ENCODE measurements at places on chromosomes 16 and 17.
A peak's percentile ranks its signal among the peaks of the same experiment; 100 is the strongest.

DNA sequence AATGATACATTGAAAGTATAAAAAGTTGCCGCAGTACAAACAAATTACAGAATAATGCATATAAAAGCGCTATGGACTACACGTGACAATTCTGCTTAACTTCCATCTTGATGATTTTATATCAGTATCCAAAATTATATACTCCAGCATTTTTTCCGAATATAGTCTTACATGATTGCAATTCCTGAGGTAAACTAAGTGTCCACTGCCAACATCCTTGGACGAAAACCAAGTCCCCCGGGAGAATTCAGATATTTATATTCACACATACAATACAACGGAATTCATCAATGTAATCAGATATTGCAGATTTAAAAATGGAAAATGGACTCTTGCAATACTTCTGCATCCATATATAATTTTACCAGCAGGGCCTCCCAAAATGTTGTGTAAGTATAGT, 8.9 kb upstream of the MYH11 start:
- DNase-seq = no peak

DNA sequence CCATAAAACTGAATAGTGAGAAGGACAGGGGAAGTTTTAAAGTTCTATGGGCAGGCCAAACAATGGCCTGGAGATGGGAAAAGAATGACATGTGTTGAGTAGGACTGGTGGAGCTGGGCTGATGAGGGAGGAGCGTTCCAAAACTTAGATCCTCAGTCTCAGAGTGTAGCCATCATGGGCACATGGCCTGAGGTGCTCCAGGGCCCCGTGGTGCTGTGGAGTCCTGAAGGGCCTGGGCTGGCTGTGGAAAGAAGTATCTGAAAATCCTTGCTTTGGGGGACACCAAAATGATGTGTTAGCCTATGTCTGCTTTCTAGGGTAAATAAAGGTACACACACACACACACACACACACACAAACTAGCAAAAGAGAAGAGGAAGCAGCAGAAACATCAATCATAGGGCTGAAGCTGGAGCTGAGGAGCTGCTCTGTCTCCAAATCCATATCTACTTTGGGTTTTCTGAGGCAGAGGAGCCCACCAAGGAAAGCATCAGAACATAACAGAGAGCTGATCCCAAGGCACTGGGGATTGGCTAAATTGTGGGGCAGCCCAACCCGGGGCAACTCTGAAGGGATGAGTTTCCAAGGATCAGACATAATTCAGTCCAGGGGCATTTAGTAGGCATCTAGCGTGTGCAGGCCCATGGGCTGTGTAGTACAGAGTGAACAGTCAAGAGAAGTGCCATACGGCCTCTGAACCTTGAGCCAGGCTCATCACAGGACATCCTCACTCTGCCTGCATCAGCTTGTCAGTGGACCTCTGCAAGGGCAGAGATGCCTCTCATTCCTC, 85.2 kb downstream of the C16orf78 start:
- no peak for DNase-seq

GRCh38 chr16:31033709-31034492, 543 bp downstream of the STX4 start:
- peak; percentile 84 for DNase-seq

DNA sequence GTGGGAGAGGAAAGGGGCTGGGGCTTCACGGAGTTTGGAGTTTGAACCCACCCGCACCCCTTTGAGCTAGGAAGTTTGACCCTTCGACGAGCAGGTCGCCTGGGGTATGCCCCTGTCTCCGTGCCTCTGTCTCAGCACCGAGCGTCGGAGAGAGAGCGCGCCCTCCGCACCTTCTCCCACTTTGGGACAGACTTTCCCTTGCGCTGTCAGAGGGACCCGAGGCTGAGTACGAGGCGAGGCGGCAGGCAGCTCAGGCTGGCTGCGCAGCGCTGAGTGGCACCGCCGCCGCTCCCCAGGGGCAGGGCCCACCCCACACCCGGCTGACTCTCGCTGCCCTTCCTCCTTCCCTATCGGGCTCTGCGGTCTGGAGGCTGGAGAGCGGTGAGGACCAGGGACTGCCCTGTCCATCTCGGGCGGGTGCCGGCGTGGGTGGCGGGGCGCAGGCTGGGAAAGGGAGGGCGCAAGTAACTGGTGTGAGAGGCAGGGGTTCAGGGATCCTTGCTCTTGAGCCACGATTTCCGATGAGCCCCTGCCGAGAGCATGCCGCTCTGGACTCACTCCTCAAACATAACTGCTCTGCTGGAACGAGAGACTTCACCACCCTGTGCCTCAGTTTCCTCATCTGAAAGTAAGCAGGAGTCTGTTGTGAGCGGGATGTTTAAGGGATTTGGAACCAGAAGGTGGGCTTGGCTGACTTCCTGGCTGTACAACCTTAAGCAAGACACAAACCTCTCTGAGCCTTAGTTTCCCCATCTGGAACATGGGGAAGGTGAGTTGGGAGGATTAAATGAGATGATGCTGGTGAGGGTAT, 981 bp downstream of the BEAN1 start:
- DNase-seq = peak; percentile 38

GRCh38 chr17:47305302-47305923, 18.3 kb upstream of the EFCAB13 start:
- no peak for DNase-seq

GRCh38 chr17:39461113-39461925, at the start of gene CDK12:
Gene CDK12, plus strand, starts transcription at chr17:39461486. Its CDS starts 586 bp downstream, at chr17:39462072.
- DNase-seq = peak; percentile 99

- DNase-seq = no peak
Observed at GRCh38 chr16:10868596-10869469, 8.2 kb upstream of the CIITA start.

- peak; percentile 62 for DNase-seq
Observed at GRCh38 chr17:56978441-56979090, 635 bp downstream of the SCPEP1 start.

- no peak for DNase-seq
Observed at GRCh38 chr17:46869296-46869695, 17.9 kb downstream of the WNT9B start.

DNA sequence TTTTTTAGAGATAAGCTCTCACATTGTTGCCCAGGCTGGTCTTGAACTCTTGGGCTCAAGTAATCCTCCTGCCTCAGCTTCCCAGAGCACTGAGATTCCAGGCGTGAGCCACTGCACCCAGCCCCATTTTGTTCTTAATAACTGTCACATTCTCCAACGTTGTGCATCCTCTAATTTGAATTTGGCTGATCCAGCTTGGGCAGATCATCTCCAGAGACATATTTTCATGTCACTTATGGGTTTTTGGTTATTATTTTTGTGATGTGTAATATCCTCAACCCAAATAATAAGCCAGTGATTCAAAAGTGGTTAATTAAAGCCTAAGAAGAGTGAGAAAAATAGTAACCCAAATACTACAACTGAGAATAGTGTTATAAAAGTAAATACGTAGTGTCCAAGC, 16.2 kb upstream of the COL1A1 start:
- DNase-seq = no peak

- peak; percentile 83 for DNase-seq
Observed at GRCh38 chr17:81097134-81097942, 62.4 kb downstream of the BAIAP2 start.

All from ELF-1 (cell line).